Type B pancreatic cell (in vitro differentiated cells): ENCODE measurements at places on chromosomes 5 and 9. TPM values are rescaled to one million over a fixed set of nuclear protein-coding genes. Genes with fewer than 3 reads are reported as not detected.

DNA sequence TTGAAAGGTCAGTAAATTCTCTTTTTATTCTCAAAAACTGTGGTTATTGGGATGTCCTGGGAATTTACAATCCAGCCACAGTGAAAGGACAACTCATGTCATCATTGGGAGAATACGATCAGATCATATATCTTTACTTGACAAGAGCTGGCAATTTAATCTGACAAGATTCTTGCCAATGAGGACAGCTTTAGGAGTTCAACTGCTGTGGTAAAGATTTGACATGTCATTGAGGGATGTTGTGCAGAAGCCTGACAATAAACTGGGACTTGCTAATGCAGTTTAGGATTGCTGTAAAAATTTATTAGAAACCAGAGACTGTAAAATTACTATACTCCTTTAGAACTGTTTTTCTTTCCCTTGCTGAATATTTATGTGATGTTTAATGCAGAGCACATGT is 1131.0 kb downstream of the MAT2B start:
- no peak for DNase-seq

The ADGRV1 gene
- total RNA-seq = 13.6 and 29.5 TPM in 2 replicates

DNA sequence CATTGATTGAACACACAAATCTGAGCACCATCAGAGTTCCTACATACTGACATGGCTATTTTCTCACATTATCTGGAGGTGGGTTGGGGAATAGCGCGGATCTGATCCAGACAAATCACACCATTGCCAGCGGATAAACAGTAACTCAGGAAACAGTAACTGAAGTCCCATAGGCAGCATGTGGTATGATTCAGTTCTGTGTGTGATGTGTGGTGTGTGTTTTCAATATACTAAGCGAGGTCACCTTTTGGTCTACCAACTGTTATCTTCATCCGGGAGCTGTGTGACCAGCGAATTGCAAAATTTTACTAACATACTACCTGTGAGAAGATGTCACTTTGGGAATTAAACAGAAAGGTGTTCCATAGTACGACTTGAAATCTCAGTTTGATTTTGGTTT is 50.1 kb downstream of the PKD2L2 start:
- no peak for DNase-seq

DNA sequence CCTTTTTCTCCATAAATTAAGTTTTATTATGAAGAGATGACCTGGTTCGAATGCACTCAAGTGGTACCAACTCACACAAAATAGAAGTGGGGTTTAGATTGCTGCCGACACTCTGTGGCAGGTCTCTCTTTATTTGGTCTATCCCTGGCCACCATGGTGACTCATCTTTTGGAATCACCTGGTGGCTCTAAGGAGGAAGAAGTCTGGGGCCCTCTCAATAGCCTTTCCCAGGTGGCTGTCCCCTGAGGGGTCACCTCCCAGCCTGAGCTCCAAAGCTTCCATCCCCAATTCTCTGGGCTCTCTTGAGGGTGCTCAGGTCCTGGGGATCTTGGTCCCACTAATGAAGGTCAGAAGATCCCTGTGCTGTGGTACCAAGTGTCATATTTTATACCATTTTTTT is 136.8 kb downstream of the MVB12B start:
- DNase-seq = no peak

DNA sequence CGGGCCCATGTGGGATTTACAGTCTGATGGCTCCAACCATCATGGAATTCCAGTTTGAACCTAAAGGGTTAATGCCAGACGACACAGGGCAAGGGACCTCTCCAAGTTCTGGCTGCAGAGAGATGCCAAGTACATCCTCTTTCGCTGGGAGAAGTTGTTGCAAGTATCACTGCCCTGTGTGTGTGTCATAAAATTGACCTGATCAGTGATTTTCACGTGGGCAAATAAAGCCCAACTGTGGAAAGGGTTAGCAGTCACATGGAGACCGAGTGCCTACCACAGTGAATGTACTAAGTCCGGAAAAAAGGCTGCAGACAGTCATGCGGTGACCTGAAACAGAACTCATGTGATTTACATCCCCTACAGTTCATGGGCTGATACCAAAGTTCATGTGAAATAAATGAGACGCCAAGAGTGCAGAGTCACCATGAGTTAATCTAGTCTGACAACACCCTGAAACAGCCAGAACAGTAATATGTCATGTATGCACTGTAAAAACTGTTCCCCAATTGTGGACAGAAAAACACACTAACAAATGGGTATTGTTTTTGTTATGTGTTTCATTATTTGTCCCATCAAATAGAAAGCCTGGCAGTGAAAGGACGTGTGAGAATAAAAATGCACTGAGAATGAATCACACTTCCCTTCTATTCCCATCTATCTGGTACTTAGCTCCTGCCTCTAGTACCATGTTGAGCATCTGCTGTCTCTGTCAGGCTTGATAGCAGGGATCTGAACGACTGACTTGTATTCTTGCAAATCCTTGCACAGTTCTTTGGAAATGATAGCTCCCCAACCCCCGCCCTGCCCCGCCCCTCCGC is 115.7 kb downstream of the SUSD1 start:
- DNase-seq = no peak

The ZNF883 gene
- total RNA-seq = 7.9 and 12.9 TPM in 2 replicates

The PIK3R1 gene
- 41.6 and 110 TPM in 2 replicates for total RNA-seq

The PLEKHG4B gene
- 32.8 and 46.6 TPM in 2 replicates for total RNA-seq

DNA sequence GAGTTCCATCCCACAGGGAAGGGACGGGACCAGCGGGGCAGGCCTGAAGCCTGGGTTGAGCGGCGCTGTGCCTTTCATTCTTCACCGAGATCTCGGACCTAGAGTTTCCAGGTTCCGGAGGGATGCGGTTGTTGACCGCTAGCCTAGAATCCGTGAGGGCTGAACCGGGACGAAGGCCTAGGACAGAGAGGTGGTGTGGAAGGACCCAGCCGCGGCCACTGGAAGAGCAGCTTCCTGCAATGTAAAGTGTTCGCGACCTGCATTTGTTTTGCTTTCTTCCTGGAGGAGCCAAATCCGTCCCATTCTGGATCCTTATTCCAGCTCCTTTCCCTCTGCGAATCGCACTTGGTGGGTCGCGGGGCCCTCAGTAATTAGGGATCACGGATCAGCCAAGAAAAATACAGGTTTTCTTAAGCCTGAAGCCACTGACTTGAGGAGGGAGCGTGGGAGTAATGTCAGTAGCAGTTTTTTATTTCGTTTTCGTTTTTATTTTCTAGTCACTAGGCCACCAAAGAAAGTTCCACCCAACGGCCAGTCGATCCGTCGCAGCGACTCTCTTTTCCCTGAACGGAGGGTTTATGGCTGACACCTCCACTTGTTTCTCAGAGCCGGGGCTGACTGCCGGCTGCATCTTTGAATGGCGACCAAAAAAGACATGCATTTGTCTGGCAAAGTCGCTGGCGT is 48.6 kb downstream of the ANXA2R start:
- no peak for DNase-seq

The LECT2 gene
- not detected in 2 replicates for total RNA-seq

The RANBP6 gene
- 18.8 and 24.0 TPM in 2 replicates for total RNA-seq

GRCh38 chr5:54993318-54993717 is 7.9 kb upstream of the ESM1 start:
- DNase-seq = no peak

GRCh38 chr5:93150311-93151012 is 430.6 kb downstream of the NR2F1-AS1 start:
- DNase-seq = no peak
